Activated CD8-positive, alpha-beta memory T cell treated with anti-CD3 and anti-CD28 coated beads, Interleukin-2, amount 10 ng/mL, durations not matched to agents 7 days and 5 days (primary cell): ENCODE measurements at places on chromosomes 5 and 9. TPM values are rescaled to one million over a fixed set of nuclear protein-coding genes. Genes with fewer than 3 reads are reported as not detected.

Gene PCDHB6
- not detected for total RNA-seq

Gene NUDT2
- 29.7 TPM for total RNA-seq

Gene B4GALT7
- 16.8 TPM for total RNA-seq

Gene CYLC2
- total RNA-seq: not detected

Gene GRXCR2
- not detected for total RNA-seq

Gene OLFML2A
- not detected for total RNA-seq

Gene PCDHA9
- total RNA-seq: not detected

Gene PCDHGB7
- total RNA-seq: not detected

Gene NR4A3
- 20.4 TPM for total RNA-seq

Gene AMACR
- total RNA-seq: 6.6 TPM

Gene ECSCR
- total RNA-seq: 0.29 TPM

Gene FOXD4L4
- not detected for total RNA-seq

Gene MAPKAP1
- total RNA-seq: 59.4 TPM

Gene TXNDC8
- not detected for total RNA-seq

Gene CCL19
- total RNA-seq: not detected

Gene C9orf152
- total RNA-seq: not detected

Gene TMEM252
- total RNA-seq: not detected

Gene SLC36A2
- total RNA-seq: not detected

Gene MAP3K1
- total RNA-seq: 20.1 TPM

Gene PIP5KL1
- 2.6 TPM for total RNA-seq

Gene PCDHA10
- total RNA-seq: not detected

Gene ADGRV1
- total RNA-seq: not detected

Gene ANKDD1B
- not detected for total RNA-seq

Gene PCDHGA8
- total RNA-seq: not detected

Gene NMUR2
- not detected for total RNA-seq

Gene PCSK5
- total RNA-seq: 1.1 TPM

Gene GBGT1
- total RNA-seq: 3.9 TPM

Gene F2RL2
- total RNA-seq: not detected

Gene ABO
- not detected for total RNA-seq

Gene SLF1
- 33.1 TPM for total RNA-seq

Gene ARL14EPL
- not detected for total RNA-seq

Gene BAAT
- total RNA-seq: not detected

Gene LRRTM2
- 0.02 TPM for total RNA-seq

Gene RAD1
- 37.7 TPM for total RNA-seq

Gene TUSC1
- total RNA-seq: not detected

Gene MSX2
- not detected for total RNA-seq

Gene CD180
- total RNA-seq: 0.07 TPM

Gene ABLIM3
- total RNA-seq: not detected

Gene SPACA9
- 1.6 TPM for total RNA-seq

Gene CCL27
- total RNA-seq: not detected

Gene IL3
- 1.5 TPM for total RNA-seq

Gene FGF18
- total RNA-seq: not detected

Gene RORB
- 0.35 TPM for total RNA-seq

Gene PSMD5
- 53.6 TPM for total RNA-seq

Gene SHISAL2B
- total RNA-seq: not detected

Gene CCL21
- not detected for total RNA-seq

Gene OTULINL
- 46.7 TPM for total RNA-seq

Gene SPATA31E1
- total RNA-seq: not detected

Gene LIX1
- total RNA-seq: not detected

Gene C9orf50
- not detected for total RNA-seq
